MM.1S (cell line): ENCODE measurements at places on chromosomes 16 and 17.

DNA sequence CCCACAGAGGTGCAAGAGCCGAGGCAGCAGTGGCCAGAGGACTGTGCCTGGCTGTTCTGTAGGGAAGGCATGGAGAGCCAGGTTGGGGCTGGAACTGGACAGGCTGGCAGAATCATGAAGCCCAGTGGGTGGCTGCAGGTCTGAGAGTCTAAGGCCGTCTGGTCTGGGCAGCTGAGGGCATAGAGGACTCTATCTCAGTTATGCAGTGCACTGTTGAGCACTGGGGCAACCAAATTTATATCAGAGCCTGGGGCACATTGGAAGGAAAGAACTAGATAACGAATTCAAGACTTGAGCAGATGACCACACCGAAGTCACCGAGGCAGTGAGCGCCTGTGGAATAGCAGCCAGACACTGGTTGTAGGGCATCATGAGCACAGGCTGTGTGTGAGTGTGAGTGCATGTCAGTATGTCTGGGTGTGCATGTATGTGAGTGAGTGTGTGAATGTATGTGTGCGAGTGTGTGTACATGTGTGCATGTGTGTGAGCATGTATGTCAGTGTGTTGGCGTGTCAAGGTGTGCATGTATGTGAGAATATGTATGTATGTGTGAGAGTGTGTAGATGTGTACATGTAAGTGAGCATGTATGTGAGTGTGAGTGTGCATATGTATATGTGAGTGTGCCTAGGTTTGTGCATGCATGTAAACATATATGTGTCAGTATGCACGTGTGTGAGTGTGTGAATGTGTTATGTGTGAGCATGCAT lies 37.0 kb downstream of the RGS9 start:
- DNase-seq: no peak

GRCh38 chr16:3879258-3879886 lies 1.1 kb downstream of the CREBBP start:
- peak; percentile 18 for DNase-seq

- no peak for DNase-seq
These were observed 54.6 kb downstream of the ACTG1 start for GRCh38 chr17:81457917-81458555.

- DNase-seq: peak; percentile 69
These were observed 840 bp downstream of the MYO1C start for GRCh38 chr17:1491443-1492248.

- no peak for DNase-seq
These were observed 9.5 kb upstream of the KRT19 start for GRCh38 chr17:41537614-41537954.

- DNase-seq: no peak
These were observed 54.5 kb upstream of the MRC2 start for GRCh38 chr17:62572888-62573401.

- DNase-seq: no peak
These were observed 8.3 kb downstream of the WFDC1 start for GRCh38 chr16:84303023-84303422.

- no peak for DNase-seq
These were observed 10.9 kb upstream of the NT5C start for GRCh38 chr17:75142236-75142971.

DNA sequence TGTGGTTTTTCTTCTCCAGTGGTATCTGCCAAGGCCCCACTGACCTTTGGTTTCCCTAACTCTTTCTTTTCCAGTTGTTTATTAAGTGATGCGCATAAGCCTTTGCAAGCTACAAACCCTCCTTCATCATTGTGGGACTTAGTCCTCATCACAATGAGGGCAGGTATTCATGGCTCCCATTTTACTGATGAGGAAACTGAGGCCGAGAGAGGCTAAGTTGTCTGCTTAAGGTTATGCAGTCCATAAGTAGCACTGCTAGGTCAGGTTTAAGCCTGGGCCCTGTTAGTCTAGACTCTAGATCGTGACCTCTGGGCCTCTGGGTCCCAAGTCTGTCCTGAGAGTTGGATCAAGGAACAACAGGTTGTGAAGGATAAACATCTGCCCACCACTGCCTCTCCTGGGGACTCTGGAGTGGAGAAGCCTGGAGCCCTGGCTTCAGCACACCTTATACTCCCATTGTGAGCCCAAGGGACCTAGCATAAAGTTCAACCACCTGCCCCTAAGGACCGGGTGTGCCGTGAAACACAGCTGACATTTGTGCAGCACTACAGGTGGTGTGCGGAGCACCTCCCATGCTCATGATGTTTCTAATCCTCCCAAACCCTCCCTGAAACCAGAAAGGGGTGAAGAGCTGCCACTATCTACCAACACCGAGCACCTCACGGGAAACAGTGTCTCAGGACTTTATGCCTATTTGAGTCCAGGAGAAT lies 5.2 kb upstream of the KCNH6 start:
- no peak for DNase-seq

DNA sequence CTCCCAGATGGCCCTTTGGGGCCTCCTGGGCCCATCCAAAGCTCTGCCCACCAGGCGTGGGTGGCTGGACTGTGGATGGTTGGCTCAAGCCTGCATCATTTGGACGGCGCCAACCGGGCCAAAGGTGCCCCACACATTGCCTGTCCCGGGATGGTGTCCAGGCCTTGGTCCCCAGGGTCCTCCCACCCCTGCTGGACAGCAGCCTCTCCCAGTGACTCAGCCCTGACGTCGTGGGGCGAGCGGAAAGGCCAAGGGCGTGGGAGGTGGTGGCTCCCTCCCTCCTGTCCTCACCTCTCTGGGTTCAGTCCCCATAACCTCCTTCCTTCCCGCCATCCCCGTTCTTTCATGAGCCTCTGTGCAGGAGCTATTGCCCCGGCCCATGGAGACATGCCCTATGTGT lies 42.1 kb upstream of the DLX4 start:
- no peak for DNase-seq

- DNase-seq: no peak
These were observed 31.9 kb upstream of the HEATR6 start for GRCh38 chr17:60110586-60110985.

DNA sequence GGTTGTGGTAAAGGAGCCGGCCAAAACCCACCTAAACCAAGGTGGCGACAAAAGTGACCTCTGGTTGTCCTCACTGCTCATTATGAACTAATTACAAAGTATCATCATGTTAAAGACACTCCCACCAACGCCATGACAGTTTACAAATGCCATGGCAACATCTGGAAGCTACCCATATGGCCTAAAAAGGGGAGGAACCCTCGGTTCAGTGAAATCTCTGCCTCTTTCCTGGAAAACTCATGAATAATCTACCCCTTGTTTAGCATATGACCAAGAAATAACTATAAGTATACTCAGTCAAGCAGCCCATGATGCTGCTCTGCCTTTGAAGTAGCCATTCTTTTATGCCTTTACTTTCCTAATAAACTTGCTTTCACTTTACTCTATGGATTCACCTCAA lies 72.2 kb downstream of the CYLD start:
- DNase-seq: no peak

- DNase-seq: no peak
These were observed 26.2 kb upstream of the WFDC1 start for GRCh38 chr16:84268291-84269040.

DNA sequence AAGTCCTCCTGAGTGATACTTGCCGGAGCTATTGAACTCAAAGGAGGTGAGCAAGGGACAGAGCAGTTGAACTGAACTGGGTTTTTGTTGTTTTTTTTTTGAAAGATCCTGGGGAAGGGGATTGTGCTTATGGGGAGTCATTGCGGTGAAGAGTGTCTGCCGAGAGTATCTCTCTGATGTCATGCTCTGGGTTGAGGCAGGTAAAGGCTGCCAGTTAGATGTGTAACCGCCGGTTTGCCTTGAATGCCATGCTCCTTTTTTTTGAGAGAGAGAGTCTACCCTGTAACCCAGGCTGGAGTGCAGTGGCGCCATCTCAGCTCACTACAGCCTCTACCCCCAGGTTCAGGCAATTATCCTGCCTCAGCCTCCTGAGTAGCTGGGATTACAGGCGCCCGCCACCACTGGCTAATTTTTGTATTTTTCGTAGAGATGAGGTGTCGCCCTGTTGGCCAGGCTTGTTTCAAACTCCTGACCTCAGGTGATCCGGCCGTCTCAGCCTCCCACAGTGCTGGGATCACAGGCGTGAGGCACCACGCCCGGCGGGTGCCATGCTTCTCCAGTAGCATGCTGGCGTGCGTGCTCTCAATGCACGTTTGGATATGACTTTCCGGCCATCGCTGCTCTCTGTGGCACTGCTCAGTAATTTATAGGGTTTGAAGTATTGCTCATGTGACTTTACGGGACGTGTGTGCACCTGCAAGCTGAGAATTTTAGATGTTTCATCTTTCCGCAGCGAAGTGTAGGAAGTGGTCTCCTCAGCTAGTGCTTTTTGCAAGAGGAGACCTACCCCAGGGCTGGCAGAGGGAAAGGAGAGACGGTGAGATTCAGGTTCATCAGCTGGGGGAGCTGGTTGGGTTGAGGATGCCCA lies 8.5 kb downstream of the ZC3H18 start:
- DNase-seq: no peak

DNA sequence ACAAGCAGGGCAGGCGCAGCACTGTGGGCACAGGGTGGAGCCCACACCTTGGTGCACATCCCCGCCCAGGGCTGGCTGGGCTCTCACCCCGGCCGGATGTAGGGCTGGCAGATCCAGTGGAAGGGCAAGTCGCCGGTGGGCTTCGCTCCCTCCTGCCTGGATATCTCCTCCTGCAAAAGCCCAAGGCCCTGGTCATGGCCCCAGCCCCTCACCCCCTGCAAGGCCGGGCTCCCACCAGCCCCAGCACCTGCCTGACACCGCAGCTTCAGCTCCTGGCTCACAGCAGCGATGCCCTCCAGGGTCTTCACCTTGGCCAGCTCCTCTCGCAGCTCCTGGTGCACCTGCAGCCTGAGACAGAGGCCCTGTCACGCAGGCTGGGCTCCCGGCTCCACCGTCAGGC lies 5.0 kb downstream of the DUS1L start:
- DNase-seq: no peak

DNA sequence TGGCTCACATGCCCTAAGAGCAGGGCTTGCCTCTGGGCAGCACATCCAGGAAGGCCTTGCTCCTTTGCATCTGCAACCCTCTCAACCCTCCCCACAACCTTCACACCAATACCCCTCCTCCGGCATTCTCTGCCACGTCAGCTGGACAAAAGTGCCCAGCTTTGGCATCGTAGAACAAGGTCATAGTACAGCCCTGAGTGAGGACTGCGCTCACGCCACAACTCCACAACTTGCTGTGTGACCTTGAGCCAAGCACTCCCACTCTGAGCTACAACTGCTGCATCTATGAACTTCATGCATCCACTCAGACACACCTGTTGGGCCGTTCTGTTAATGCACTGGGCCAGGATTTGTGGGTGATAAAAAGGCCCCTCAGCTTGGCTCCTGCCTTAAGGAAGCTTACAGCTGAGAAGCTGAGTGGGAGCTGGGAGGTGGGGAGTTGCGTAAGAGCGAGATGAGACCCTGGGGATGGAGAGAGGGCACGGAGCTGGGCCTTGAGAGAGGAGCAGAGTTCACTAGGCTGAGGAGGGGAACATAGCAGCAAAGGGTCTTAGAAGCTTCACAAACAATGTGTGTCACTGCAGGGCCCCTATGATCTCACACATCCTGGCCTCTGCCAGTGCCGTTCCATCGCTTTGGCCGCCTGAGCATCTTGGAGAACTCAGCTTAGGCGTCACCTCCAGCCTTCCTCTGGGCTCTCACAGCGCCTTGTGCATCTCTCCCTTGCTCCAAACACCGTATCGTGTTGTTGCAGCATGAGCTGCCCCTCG lies 8.6 kb upstream of the MRC2 start:
- no peak for DNase-seq

DNA sequence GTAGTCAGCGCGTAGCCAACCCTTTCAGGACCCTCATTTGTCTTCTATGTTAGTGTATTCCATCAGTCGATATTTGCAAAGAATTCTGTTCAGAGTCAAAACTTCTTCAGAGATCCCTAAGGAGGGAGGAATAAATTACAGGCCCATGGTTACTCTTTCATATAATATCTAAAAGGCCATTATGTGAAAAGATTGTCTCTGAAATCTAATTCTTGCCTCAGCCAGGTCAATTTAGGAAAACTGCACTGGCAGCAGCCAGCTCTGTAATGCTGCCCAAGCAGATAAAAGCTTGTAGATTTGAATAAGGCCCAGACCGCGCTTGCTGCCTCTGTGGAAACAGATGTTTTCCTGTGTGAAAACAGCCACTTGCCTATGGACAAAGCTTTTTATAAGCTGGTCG lies 379.8 kb downstream of the CNTNAP4 start:
- no peak for DNase-seq

DNA sequence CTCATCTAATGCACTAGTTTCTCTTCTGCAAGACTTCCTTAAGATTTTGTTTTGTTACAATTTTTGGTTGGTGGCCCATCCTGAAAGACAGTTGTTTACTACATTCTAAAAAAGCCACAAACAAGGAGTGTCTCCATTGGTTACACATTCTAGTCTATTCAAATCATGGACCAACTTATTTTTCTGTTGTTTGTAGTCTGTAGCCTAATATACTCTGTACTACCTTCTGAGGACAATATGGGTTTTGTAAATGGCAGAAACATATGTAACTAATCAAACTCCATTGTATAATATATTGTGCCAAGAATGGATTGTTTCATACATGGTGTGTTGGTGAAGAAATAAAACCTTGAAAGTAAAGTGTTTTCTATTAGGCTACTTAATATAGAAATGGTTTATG lies 79.5 kb upstream of the DHX40 start:
- DNase-seq: no peak

DNA sequence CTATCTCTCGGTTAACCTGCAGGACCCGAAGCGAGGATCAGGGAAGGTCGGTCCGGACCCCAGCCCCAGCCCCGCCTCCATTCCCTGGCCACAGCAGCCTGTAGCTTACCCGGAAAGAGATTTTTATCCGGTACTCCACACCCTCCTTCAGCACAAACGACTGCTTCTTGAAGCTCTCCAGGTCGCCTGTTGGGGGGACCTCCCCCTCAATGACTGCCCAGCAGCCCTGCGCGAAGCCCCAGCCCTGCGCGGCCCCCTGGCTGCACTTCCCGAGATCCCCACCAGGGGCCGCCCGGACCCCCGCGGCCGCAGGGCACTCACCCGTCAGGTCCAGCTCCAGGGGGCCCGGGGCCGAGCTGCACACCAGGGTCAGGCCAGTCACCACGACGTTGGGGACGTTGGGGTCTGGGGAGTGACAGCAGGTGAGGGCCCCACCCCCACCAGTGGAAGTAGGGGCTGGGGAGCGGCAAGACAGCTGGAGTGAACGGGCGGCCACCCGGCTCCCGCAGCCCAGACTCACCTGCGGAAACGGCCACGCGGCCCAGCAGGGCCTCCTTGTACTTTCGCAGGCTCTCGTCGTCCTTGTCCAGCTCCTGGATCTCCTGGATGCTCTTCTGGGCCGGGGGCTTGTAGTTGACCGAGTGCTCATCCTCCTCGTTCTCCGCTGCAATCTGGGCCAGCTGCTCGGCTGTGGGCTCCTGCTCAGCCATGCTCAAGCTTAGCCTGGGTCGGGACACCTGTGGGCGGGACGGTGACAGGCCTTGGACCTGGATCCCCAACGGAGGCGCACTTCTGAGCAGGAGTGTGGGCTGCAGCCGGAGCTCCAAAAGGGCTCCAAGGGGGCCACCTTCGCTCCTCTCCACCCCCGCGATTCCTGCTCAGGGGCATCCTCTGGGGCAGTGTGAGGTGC lies 1.7 kb downstream of the ARHGDIA start:
- DNase-seq: no peak

DNA sequence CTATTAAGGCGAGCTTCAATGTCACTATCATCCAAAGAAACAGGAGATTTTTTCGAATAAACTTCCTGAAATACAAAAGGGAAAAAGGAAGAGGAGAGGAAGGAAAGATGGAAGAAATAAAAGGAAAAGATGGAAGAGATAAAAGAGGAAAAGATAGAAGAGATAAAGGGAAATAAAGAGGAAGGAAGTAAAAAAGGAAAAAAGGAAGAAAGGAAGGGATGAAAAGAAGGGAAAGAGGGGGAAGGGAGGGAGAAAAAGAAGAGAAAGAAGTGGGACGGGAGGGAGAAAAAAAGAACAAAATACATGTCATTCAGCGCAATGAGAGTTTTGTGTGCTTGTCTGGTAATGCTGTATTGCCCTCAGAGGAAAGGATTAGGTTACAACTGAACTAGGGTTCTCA lies 62.2 kb downstream of the CEP112 start:
- DNase-seq: no peak
